ENCODE measurements at places on chromosomes 4 and X.

GRCh38 chr4:25938787-25939186 is 24.8 kb downstream of the SMIM20 start:
- peak; percentile 37 for DNase-seq

GRCh38 chr4:41505161-41505661 is 32.7 kb upstream of the LIMCH1 start:
- no peak for DNase-seq

GRCh38 chrX:12137951-12138360 is 317 bp upstream of the FRMPD4 start:
- no peak for DNase-seq

DNA sequence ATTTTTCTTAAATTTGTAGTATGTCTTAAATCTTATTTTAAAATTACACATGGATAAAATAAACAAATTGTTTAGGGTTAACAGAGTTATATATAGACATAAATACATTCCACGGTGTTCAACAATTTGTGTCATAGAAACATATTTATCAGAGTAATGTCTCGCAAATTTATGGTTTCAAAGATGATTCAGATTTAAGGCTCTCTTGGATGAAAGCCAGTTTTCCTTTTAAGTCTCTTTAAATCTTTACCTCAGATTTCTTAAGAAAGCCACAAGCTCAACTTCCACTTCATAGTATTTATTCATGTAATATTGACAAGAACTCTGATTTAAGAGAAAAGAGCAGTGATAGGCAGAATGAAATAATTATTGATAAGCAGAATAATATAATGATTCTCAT is 1254.8 kb upstream of the ADGRL3 start:
- DNase-seq, result no peak

DNA sequence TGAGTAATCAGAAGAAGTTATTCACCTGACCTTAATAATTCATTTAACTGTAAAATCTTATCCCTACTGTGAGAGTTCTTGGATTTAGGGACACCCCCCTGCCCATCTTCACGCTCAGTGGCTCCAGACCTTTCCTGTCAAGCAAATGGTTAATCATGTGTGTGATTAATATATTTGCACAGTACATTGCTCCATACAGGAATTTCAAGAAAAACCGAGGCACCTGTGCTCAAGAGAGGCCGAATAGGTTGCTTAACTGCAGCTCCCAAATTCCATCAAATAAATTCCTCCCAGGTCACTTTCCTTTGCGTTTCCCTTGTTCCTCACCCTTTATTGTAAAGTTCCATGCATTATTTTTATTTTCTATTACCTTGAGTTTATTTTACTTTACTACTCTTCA is 119.5 kb downstream of the STOX2 start:
- DNase-seq, result no peak

DNA sequence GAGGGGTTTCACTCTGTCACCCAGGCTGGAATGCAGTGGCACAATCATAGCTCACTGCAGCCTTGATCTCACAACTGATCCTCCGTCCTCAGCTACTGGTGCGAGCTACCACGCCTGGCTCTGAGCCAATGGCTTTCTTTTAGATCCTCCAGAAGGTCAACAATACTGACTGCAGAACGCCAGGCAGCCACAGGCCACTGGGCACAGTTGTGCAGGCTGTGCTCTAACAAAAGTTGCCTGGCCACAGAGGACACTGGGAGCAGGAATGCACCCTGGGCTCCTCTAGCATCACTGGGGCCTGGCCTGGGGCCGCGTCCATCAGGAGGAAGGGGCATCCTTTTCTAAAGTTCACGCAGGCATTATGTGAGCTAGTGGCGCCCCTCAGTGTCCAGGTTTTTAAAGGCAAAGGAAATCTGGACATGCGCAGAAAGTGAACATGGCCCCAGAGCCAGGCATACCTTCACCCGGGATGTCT is 14.9 kb upstream of the PORCN start:
- no peak for DNase-seq

- no peak for DNase-seq
Observed at GRCh38 chr4:154319736-154320135, 171.9 kb downstream of the DCHS2 start.

DNA sequence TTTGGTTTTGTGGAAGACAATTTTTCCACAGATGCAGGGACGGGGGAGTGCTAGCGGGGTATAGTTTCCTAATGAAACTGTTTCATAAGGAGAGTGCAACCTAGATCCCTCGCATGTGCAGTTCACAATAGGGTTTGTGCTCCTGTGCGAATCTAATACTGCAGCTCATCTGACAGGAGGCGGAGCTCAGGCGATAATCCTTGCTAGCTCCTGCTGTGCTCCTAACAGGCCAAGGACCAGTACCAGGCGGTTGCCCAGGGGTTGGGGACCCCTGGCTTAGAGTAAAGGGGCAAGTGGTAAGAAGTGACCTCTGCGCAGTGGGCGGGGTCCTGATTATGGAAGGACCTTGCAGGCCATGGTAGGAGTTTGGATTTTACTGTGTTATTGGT is 3.8 kb downstream of the SCML1 start:
- no peak for DNase-seq

GRCh38 chr4:183926950-183927349 is 21.8 kb downstream of the STOX2 start:
- no peak for DNase-seq

DNA sequence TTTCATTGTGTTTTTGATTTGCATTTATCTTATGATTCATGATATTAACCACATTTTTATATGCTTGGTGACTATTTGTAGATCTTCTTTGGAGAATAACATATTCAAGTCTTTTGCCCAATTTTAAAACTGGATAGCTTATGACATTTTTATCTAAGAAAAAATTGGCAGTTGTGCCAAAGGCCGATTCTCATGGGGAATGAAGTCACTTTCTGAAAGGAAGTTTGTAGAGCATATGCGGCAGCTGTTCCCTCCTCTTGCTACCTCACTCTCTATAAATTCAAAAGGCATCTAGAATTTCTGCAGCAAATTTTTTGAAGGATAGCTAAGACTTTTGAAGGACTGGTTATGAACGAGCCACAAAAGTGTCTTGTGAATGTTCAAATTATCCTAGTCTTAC is 2353.5 kb downstream of the ARAP2 start:
- DNase-seq, result no peak

GRCh38 chr4:143654571-143654970 is 45.9 kb downstream of the FREM3 start:
- no peak for DNase-seq

GRCh38 chr4:17195461-17196275 is 297.2 kb upstream of the LDB2 start:
- no peak for DNase-seq

DNA sequence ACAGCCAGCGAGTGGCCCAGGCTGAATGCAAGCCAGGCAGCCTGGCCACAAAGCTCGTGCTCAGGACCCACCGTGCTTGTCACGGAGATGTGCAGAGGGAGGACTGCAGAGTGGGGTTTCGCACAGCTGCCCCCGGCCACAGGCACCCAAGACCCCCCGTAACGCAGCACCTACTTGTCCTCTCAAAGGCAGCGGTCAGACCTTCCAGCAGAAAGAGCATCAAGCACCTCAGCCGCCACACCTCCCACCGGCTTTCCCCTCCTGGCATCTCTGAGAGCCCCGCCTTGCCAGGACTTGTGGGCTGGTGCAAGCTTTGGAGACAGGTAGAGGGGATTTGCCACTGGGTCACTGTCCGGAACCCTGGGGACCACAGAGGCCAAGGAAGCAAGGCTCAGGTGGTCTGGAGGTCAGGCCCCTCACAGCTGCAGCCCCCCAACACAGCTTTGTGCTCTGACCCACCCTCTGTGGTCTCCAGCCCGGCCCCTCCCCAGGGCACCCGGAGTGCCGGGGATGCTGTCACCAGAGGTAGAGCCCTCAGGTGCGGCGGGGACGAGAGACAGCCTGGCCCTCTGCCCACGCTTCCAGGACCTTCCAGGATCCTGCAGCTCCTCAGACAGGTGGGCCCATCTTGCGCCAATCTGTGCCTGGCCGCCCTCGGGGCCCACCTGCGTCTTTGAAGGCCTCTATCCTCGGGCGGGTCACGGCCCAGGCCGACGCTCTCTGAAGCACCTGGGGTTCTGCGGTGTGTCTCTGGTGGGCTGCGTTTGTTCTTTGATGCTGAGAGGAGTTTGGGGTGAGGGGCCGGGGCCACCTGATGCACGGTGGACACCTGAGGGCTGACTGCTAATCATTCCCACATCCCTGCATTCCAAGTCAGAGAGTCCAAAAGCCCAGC is 34.4 kb upstream of the HMX1 start:
- no peak for DNase-seq

DNA sequence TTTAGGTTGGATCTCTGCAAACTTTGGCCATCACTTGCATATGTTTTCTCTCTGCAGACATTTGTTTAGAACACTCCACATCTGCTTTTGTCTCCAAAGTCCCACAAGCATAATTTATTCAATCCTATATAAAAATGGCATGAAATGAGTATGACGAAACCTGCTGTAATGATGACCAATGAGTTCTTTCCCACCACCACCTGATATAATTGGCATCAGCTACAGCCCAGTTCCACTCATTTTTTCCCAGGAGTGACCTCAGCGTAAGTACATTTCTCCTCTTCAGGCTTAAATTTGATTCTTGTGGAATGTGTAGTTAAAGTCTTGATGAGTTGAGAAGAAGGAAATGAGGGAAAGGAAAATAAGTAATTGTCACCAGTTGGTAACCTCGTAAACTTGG is 205.1 kb downstream of the AWAT2 start:
- no peak for DNase-seq

DNA sequence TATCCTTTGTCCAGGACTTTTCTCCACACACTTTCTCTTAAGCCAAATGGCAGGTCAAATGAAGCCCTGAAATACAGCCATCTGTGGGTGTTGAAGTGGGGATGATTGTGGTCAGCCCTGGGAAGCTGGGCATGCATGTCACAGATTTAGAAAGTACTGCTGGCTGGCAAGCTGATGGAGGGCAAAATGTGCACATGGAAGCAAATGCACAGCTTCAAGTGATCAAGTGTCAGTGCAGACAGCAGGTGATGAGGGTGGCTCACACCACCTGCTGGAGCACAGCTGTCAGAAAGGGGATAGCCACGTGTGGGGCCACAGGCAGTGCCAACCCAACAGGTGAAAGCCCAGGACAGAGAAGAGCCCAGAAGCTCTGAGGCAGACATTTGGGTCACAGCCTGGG is 40.3 kb upstream of the ATXN3L start:
- no peak for DNase-seq

DNA sequence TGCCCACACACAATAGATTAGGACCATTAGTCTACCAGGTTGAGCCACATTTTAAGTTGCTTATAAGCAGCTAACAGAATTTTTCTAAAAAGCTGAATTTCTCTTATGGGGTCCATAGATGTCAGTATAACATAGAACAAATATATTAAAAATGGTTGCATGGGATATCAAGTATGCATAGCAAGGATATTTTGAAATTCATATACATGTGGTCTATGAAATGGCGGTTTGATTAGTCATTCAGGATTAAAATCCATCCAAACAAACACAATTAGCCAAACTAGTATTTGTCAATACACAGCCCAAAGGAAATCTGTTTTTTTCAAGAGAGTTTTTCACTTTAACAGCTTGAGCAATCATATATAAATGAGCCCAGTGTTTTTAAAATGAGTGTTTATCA is 33.5 kb upstream of the AMOT start:
- peak; percentile 34 for DNase-seq

- no peak for DNase-seq
Observed at GRCh38 chrX:75038925-75039324, 113.7 kb upstream of the NEXMIF start.

DNA sequence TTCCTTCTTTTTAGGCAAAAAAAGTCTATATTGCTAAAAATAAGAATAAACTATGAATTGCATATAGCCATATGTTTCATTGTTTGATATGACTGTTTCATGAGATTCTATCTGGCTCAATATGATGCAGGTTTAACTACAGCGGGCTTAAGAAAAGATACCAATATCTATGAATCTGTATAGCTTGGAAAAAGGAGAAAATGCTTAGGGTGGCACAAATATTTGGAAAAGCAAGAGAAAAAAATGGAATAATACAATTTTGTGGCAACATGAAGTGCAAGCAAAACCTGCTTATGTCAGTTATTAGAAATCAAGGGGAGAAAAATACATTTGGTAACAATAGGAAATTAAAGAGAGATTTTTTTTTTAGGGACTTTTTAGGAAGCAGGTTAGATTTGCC is 48.3 kb upstream of the NFKB1 start:
- no peak for DNase-seq

- no peak for DNase-seq
Observed at GRCh38 chr4:74742185-74742584, 52.1 kb downstream of the BTC start.

All from HS-5 (cell line).